ENCODE measurements at places on chromosomes 1 and 21. TPM values are rescaled to one million over a fixed set of nuclear protein-coding genes. Genes with fewer than 3 reads are reported as not detected.

HORMAD1 gene
- not detected for polyA plus RNA-seq

TSPEAR gene
- 0.03 TPM for polyA plus RNA-seq

KRTAP12-2 gene
- not detected for polyA plus RNA-seq

ATP1A2 gene
- polyA plus RNA-seq: 41.5 TPM

S100A2 gene
- 91.2 TPM for polyA plus RNA-seq

SMPDL3B gene
- polyA plus RNA-seq: 0.49 TPM
